ENCODE measurements at places on chromosomes 5 and 9.

- DNase-seq, result no peak
Measured at GRCh38 chr9:88236511-88237478, 98.5 kb upstream of the SPATA31C2 start.

GRCh38 chr5:56142233-56142613 lies 90.9 kb downstream of the ANKRD55 start:
- DNase-seq, result no peak

DNA sequence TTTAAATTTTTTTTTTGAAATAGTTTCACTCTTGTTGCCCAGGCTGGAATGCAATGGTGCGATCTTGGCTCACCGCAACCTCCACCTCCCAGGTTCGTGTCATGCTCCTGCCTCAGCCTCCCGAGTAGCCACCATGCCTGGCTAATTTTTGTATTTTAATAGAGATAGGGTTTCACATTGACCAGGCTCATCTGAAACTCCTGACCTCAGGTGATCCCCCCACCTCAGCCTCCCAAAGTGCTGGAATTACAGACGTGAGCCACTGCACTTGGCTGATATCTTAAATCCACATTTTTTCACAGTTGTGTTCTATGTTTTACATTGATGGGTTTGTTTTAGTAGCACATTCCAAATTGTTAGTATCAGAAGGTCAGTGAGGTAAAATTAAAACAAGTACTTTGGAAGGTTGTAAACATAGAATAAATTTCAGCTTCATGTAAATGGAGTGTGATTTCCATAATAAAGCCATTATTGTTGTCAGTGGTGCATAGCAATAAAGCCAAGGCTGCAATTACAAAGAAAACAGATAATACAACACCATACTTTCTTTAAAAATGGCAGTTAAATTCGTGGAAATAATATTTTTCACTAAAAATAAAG lies 287.2 kb downstream of the ARRDC3 start:
- DNase-seq, result no peak

DNA sequence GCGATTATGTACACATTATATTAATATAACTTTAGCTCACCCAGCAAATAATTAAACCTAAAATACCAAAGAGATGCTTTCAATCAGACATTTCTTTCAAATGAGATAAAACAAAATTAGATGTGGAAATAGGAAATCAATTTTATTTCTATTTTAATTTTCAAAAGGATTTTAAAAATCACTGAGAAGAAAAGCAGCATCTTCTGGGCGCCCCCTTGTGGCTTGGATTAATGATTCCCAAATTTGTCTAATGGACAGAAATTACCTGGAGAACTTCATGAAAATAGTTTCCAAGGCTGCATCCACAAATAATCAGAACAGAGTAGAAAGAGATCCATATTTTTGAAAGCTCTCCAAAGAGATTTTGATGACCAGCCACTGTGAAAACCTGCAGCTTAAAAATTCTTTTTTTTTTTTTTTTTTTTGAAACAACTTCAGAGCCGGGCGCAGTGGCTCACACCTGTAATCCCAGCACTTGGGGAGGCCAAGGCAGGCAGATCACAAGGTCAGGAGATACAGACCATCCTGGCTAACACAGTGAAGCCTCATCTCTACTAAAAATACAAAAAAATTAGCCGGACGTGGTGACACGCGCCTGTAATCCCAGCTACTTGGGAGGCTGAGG lies 50.9 kb upstream of the CEMIP2 start:
- DNase-seq, result peak; percentile 29

DNA sequence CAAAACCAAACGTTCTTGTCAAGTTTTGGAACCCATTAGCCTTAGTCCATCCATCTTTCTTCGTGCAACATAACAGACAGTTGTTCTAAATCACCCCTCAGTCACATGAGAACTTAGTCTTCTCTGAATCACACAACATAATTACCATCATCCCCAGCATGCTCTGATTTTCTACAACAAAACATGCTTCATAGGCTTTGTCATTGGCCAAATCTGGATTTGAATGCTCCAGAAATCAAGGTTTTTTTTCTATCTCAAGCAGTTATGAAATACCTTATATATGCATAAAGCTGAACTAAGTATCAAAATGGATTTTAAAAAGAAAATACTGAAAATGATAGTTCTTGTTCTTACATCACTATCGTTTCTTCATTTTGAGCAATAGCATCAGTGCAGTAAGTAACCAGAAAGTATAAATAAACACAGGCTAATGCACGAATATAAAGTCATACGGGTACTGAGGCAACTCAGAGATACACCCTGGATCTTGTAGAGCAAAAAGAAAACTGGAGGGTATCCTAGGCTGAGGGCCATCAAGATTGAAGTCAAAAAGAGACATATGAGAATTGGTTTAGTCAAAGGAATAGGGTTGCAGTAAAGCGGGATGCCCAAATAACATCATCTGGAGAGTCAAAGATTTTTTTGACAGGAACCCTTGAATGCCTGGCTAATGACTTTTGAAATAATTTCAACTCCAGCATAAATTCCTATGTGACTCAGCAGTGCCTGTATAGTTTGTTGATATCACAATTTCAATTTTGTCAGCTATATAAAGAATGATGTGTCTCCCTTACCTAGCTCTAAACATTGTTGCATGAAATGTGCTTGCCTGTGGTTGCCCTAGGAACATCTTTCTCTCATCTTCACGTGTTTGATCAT lies 164.7 kb downstream of the ADAMTSL1 start:
- no peak for DNase-seq

DNA sequence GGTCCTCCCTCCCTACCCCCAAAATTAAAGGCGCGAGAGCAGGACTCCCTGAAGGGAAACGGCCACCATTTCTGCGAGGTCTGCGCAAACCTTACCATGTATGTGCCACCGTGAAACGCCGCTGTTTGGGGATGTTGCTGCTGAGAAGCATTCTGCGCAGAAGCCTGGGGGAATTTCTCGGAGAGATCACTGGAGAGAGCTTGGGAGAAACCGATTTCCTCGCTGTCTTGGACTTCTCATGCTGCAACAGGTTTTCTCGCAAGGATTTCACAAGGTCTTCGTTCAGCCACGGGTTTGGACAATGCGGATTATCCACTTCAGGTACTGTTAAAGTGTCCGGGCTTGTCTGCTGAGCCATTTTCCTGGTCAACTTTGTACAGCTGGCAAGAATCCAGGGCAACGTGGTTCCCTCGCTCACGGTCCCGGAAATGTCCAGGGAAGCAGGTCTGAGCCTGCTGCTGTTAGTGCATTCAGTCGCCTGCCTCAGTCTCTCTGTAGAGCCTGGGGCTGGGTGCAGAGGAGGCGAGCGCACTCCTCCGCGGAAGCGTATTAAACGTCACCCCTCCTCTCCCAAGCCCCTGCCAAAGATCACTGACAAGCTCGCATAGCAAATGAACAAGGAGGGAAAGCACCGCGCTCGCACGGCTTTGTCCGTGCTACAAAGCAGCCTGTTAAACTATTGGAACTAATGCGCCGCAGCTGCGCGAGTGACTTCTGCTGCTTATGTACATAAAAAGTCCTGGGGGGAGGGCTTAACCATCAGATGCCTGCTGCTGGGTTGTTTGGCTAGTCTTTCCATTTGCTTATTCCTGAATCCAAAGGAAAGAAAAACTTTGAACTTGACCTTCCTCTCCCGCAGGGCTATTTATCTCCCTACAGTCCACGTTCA lies 125.1 kb downstream of the PDE4D start:
- peak; percentile 35 for DNase-seq

DNA sequence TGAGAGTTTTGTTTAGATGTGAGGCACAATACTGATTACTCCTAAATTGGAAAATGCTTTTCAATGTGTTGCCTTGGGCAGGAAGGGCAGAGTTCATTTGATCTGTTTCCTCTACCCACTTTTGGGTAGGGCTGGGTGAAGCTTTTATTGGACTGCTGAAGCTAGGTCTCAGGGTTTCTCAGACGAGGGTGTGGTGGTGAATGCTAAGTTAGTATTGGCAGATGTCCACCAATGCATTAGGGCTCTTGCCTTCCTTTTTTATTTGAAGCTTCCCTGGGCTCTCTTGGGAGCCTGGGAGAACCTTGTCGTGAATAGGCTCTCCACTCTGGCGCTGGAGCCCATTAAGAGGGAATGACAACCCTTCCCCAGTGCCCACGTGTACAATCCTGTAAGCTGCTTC lies 23.1 kb downstream of the SPTAN1 start:
- no peak for DNase-seq

DNA sequence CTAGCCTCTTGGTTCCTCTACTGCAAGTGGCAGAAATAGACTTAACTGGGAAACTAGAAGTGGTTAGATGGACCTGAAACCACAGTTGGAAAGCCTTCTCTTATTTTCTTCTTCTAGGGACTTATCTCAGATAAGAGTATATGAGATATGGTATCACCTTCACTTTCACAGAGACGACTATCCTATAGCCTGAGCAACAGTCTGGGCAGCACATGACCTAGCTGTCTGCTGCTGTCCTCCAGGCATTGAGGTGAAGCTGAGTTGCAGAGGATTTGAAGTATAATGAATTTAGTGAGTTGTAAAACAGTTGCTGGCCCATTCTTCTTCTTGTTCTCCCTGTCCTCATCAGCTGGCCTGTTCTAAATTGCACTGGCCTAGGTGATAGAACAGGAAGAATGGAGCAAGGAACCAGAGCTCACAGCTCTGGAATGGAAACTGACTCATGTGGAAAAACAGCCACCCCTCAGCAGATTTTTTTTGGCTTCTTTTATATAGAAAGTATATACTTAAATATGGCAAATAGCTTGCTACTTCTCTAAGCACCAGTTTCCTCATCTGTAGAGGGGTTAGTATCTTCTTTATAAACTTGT lies 27.8 kb downstream of the RECK start:
- no peak for DNase-seq

DNA sequence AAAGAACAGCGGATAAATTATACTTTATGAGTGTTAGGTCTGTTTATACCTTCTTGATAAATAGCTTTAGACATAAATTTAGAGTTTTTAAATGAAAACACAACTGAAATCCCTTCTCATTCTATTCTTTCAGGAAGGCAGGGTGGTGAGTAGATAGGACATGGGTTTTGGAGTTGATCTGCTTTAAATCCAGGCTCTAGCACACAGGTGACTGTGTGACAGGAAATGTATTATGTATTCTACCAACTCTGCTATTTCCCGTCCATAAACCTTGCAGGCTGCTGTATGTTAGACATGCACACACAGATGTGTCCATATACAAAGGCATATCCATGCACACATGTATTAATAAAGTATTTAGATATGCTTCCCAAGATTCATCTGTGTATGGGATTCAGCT lies 19.3 kb upstream of the CARTPT start:
- DNase-seq, result no peak

DNA sequence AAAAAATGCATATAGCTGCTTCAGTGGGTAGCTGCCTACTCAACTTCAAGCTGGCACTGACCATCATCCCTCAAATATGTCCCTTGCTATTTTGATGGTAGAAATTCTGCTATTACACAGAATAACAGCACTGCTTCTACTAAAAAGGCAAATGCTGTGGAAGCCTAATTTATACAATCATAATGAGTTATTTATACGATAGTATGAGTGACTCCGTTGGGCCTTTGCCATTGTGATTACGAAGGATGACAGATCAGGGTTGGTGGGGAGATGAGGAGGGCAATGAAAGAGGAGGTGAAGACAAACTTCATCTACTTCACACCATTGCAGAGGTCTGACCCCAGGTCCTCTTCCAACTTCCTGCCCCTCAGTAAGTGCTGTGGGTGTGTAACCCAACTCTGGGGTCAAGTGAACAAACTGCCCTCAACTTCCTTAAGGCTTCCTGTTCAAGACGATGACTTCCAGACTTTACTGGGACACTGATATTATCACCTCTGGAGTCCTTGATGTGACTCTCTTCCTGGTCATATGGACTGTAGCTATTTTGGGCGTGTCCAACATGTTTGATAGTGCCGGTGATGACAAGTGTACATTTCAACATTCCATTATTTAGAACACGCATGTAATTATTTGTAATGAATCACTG lies 74.1 kb upstream of the RPS23 start:
- no peak for DNase-seq

DNA sequence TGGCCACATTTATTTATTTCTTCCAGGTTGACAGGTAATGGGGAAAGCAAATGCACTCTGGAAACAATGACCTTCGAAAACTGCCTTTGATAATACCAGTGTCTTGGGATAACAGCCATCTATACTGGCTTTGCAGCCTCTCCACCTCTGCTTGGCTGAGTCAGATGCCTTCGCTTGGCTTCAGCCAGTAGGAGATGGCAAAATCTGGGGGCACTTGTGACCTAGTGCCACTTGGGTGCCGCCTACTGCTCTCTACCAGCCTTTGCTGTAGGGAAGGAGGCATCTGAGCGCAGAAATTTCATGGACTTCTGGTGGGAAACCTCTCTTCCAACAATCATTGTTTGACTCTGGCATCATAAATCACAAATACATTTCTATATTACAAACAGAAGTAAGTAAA lies 21.8 kb downstream of the FYB1 start:
- no peak for DNase-seq

GRCh38 chr9:89008744-89009545 lies 17.7 kb downstream of the S1PR3 start:
- no peak for DNase-seq

DNA sequence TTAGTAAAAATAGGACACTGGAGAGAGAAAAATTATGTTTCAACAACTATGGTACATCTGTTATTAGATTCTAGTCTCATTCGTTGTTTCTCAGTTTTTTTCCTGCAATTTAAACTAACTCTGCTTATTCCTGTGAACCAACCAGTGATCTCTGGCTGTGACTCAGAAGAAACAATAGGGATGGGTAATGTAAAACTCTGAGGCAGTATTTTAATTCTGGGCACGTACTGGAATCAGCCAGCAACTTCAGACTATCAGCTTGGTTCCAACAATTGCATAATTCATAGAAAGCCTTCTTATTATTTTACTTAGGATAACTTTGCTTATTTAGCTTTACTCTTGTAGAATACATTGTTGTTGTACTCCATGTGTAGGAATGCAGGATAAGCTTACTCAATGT lies 28.8 kb downstream of the MLLT3 start:
- no peak for DNase-seq

DNA sequence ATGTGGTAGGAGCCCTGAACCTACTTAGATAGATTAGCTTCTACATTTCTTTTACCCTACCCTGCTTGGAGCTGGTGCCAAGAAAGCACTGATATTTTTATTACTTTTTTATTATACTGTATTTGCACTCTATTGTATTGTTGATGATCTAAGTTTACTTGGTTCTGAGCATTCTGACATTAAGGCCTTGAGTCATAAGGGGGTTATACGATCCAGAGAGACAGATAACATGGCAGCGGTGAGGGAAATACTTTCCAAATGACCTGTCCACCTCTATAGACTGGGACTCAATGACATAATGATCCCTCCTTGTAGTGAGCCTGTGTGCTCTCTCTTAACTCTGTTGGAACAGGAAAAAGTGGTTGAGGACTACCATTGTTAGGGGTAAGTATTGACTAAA lies 176.3 kb downstream of the MAN2A1 start:
- peak; percentile 32 for DNase-seq
